Activated CD4-positive, alpha-beta T cell treated with anti-CD3 and anti-CD28 coated beads, Interleukin-2, Interleukin-4, amounts not matched to agents 100 ng/mL and 50 ng/mL, durations not matched to agents 16 hours and 8 hours (primary cell): ENCODE measurements at places on chromosomes 2 and 18.

- no peak for DNase-seq
Observed at GRCh38 chr2:20384953-20385352, 34.3 kb upstream of the PUM2 start.

GRCh38 chr2:66255136-66255535, 179.8 kb upstream of the MEIS1 start:
- no peak for DNase-seq

DNA sequence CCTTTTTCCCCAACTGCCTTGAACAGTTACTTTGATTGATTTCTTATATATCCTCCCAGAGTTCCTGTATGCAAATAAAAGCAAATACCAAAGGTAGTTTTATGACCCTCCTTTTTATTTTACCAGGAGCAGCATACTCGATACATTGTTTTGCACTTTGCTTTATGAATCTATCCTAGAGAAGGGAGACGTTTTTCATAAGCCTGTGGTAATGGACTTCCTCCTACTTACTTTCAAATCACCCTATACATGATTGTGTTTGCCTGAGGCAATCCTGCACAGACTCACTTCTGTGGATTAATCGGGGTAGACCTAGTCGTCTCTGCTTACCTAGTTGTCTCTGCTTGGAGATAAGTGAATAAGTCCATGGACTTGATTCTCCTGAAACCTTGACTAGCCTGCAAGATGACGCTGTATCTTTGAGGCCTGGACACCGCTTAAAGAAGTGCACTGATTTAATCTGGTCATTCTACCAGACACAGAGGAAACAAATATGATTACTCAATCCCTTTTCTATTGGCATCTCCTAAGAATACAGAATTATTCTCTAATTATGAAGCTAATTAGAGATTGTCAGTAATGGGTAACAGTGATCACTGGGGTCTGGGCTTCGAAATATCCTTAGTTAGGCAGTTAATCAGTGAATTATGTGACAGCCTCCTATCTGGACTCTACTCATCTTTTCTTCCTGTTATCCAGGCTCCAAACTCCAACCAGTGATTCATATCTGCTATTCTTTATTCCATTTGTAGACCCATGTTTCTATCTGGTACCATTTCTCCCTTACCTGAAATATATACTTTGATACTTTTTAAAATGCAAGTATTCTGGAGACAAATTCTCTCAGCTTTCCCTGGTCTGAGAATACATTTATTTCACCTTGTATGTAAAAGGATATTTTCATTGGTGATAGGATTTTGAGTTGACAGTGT, 447.4 kb upstream of the TRIB2 start:
- DNase-seq, result no peak

GRCh38 chr2:127228102-127228501, 8.0 kb upstream of the CYP27C1 start:
- DNase-seq, result no peak

- DNase-seq, result no peak
Observed at GRCh38 chr2:99469394-99469793, 20.4 kb downstream of the REV1 start.

- DNase-seq, result no peak
Observed at GRCh38 chr2:9539531-9539930, 16.1 kb downstream of the ADAM17 start.

DNA sequence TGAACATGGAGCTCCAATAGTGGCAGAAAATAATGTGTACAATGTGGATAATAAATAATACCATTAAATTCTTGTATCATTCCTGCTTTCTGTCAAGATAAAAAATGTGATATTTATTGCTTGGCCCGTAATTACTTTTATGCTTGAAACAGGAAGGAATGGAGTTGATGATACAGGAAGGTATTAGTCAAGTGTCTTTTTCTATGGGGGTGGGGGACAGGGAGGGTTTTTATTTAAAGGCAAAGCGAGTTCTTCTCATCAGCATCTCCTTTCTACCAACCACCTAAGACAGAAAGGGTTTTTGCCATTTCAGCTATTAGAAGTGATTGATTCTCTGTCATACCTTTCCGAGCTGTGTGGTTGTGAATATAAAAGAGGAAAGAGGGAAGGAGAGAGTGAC, 135.3 kb downstream of the DCC start:
- DNase-seq, result no peak
